ENCODE measurements at places on chromosomes 3 and 15.
A peak's percentile ranks its signal among the peaks of the same experiment; 100 is the strongest.

- no peak for DNase-seq
Measured at GRCh38 chr3:64867224-64867623, 179.4 kb upstream of the ADAMTS9 start.

DNA sequence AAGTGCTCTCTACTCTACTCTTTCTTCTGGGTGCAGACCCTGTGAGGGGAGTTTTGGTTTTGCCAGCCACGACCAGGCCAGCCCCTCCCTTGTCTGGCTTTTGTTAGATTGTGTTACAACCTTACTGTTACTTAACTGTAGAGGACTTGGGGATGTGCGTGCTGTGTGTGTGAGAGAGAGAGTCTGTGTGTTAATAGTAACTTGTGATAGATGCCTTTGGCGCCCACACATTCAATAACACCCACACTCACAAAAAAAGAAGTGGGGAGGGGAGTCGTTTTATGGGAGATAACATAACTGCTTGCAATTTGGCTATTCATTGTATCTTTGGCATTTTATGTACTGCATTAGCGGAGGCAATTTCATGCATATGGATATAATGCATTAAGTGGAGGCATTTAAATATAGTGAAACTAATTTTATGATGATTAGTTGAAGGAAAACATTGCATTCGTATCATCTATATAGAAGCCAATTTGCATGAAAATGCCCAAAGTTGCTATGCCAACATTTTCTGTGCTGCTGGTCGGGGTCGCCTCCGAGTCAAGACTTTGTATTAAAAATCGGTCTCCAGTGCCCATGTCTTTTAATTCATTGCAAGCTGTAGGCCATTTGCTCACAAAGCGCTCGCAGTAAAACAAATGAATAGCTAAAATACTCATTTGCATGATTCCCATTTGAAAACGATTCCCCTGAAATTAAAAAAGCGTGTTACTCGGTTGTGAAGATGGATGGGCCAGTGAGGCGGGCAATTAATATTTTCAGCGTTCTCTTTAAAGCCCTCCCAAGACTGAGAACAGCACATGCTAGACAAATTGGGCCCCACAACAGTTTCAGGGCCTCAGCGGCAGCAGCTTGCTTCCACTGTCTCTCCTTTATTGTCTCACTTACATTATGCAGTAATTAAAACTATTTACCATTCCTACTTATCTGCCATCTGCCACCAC is 158.5 kb upstream of the SMAD3 start:
- no peak for DNase-seq

DNA sequence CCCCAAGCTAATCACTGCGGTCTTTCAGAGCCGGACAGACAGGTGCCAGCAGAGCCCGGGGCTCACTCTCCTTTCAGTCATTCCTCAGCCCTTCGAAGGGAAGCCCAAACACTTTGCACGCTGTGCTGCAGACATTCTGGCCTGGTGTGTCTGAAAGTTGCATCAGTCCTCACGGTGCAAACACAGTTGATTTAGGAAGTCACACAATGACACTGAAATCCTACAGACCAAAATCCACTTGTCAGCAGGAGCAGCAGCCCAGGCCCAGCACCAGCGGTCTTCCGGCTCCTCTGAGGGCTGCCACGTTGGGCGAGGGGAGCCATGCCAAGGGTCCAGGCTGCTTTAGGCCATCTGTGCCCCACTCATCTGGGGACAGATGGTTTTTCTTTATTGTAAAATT is 61.6 kb downstream of the RGMA start:
- no peak for DNase-seq

- no peak for DNase-seq
Measured at GRCh38 chr3:24166515-24166914, 221.4 kb downstream of the NR1D2 start.

GRCh38 chr3:134694946-134695543 is 44.2 kb upstream of the KY start:
- no peak for DNase-seq

- no peak for DNase-seq
Measured at GRCh38 chr3:98800401-98800800, 37.3 kb downstream of the ST3GAL6 start.

DNA sequence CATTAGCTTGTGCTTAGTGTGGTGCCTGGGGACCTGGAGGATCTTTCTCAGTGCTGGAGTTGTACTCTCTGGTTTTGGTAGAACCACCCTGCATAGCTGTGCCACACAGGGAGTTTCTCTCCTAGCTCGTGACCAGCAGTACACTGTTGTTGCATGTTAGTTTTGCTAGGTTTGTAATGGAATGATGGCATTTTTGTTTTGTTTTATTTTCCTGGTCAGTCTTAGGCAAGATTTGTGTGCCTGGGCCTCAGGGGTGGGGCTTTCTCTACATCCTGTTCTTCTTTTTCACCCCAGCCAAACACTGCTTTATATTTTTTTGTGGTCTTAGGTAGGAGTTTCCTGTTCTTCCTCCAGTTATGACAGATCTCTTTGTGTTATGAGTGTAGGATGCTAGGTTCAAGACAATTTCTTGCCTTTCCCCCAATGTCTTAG is 534.5 kb upstream of the KCNMB2 start:
- DNase-seq: no peak

DNA sequence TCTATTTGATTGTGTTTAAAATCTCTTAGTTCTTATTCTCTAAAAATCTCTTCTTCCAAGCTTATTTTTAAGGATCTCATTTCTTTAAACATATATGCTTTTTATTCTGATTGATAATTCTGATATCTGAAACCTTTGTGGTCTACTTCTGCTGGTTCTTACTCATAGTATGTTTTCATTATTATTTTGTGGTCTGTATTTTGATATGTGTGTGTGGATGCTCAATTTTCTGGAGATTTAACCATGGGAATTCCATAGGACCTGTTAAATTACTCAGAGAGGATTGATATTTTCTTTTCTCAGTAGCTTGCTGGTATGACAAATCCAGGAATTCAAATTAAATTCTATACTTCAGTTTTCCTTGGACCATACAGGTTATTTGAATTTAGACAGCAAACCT is 14.7 kb upstream of the HHLA2 start:
- no peak for DNase-seq

DNA sequence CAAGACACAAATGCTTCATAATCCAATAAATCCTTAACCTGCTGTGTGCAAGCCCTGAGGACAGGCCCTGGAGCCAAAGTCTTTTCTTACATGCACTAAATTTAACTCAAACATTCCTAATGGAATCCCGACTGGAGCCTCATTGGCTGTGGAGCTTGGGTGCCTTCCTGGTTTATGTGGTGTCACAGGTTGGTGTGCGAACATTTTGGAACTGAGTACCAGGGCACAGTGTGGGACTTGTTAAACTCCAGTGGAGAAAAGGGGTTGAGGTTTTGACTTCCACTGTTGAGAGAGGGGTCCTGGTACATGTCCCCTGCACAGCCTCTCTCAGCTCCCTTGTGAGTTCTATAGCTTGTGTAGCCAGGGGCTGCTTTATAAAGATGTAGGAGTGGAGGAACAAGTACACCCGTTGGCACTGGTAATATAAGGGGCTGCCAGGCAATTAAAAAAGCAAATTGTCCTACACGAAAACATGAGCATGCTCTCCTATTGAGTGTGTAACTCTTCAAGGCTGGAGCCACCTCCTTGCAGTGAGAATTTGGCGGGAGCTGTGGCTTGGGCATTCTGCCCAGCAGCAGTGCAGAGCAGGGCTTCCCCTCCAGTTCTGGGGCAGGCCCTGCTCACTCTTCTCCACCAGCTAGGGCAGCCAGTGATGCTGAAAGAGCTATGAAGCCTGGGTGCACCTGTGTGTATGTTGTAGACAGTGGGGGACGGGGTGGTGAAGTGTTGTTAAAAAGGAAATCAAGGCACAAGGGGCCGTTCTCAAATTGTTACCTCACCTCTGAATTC is 218.1 kb downstream of the CLSTN2 start:
- no peak for DNase-seq

GRCh38 chr15:74461847-74462511 is 1.0 kb upstream of the UBL7 start:
- DNase-seq: no peak

GRCh38 chr3:51975852-51976549 is 1.1 kb downstream of the ABHD14A start:
- DNase-seq: peak; percentile 32

DNA sequence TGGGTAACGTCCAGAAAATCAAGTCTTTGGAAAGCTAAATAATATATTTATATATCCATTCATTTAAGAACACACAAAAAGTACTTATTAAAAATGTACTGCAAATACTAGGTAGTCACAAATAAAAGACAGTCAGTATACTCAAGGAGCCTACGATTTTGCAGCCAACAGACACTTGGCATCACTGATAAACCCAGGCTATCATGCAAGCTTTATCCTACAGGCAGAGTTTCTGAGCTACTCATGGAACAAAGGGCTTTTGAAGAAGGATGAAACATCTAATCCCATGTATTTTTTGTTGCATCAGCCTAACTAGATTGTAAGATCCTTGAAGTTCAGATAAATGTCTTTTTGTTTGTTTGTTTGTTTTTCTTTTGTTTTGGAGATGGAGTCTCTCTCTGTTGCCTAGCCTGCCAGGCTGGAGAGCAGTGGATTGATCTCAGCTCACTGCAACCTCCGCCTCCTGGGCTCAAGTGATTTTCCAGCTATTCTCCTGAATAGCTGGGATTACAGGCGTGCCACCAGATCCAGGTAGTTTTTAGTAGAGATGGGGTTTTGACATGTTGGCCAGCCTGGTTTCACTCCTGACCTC is 319.4 kb upstream of the MDFIC2 start:
- DNase-seq: no peak

DNA sequence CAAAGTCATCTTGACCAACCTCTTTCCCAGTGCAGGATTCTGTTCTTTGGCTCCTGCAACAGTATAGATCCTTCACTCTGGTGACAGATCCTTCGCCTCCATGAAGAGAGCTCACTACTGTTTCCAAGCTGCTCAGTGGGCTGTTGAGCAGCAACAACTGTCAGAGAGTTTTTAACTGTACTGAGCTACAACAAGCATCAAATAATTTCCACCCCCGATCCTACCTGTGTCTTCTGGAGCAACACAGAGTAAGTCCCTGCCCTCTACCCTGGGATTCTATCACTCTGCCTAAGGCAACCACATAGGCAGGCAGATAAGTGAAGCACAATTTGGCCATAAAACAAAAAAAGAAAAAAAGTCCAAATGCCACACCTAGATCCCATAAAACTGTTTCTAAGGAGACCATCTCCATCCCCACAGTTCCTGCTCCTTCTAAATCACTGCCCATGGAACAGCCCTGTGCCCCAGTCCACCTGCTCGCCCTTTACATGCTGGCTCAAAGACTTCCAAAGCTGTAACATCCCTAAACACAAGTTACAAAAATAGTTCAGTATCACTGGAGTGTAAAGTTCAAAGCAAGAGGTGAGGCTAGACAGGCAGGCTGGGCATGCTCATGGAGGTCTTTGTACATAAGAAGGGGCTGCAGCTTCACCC is 37.8 kb upstream of the ANPEP start:
- DNase-seq: no peak

GRCh38 chr15:38374029-38374428 is 79.9 kb upstream of the FAM98B start:
- no peak for DNase-seq

DNA sequence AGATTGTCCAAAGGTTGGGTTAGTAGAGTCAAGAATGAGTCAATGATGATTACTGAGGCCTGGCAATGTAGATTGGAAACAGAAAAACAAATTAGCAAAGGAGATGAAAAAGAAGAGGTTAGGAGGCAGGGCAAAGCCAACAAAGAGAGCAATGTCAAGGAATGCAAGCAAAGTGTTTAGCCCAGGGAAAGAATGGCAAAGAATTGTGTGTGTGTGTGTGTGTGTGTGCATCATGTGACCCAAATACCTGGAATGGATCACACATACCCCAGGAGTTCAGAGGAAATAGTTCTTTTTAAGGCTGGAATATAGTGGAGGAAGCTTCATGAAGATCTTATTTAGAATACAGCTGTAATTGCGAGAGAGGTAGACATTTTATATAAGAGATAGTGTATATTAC is 831.7 kb upstream of the ARPP21 start:
- DNase-seq: no peak

DNA sequence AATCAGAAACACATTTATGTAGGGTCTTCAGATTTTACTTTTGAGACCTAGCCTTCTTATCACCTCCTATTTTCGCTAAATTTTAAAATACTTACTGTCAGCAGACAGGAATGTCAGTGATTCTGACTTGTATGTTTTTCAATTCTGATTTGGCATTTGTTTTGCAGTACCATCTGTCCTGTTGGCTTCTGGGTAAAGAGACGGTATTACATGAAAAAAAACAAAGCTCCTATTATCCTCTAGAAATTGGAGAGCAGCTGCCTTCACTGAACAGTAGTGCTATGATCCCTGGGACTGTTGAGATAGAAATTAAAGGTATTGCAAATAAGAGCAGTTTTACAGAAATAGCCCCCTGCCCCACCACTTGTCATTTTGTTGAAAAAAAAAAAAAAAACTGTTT is 8.4 kb downstream of the ARMC8 start:
- DNase-seq: no peak

DNA sequence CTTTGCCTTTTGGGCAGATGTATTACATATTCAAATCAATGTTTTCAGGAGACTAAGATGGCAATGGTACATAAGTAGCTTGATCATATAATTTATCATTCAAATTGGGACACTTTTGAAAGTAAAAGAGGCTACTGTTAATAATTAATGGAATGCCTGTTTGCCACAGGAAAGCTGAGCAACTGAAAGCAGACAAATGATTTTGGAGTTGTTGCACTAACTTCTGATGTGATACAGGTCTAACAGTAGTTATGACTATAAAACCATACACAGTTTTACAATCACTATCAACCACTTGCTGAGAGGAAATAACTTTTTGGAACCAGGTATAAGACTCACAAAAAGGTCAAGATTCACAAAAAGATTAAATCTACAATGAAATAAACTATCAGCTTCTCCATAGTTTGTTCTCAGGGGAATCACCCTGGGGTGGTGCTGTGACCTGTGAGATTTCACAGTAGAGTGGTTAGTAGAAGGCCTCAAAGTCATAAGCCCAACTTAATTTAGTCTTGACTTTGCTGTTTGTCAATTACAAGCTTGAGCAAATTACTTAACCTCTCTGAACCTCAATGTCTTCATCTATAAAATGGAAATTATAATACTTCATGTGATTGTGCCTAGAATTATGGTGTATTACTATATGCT is 42.7 kb downstream of the HHLA2 start:
- DNase-seq: no peak

DNA sequence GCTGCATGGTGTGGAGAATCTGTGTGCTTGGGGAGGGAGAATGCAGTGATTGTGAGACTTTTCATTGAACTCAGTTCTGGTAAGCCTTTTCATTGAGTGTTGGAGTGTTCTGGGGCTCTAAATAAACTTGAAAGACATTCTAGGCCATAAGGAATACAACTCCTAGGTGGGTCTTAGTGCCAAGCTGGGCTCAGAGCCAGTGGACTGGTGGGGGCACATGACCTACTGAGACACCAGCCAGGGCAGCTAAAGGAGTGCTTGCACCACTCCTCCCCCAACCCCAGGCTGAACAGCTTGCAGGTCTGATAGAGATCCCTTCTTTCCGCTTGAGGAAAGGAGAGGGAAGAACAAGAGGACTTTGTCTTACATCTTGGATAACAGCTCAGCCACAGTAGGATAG is 21.7 kb upstream of the KPNA4 start:
- DNase-seq: no peak
